ENCODE measurements at places on chromosomes 5 and 9.
A peak's percentile ranks its signal among the peaks of the same experiment; 100 is the strongest.

- DNase-seq = no peak
Observed at GRCh38 chr9:29183971-29184370, 1610.7 kb upstream of the C9orf72 start.

GRCh38 chr9:18173923-18174322, 300.0 kb upstream of the ADAMTSL1 start:
- no peak for DNase-seq

- DNase-seq = no peak
Observed at GRCh38 chr9:11275158-11275695, 662.4 kb upstream of the PTPRD start.

- no peak for DNase-seq
Observed at GRCh38 chr9:88926781-88927505, 64.3 kb upstream of the S1PR3 start.

DNA sequence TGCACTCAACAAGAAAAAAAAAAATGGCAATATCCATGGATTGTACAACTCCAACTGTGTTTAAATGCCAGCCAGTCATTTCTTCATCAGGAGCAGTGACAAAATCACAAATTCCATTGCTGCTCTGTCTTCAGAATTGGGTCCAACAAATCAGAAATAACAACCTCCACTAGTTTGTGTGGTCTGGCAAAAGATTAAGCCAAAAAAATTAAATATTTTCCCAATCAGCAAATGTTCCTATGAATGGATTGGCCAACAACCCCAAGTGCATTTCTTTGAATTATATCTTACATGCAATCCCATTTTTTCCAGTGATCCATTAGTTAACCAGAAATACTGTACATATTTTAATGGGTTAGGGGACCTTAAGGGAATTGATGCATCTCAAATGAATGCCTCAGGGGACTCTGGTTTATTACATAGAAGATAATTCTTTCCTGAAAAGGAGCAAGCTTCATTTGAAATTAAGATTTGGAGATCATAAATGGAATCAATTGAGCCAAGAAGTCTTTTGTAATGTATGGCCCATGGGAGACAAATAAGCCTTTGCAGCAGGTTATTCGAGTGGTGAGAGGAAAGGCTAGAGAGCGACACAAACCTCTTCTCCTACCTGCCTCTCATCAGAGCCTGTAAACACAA, 131.8 kb downstream of the TLE1 start:
- no peak for DNase-seq

DNA sequence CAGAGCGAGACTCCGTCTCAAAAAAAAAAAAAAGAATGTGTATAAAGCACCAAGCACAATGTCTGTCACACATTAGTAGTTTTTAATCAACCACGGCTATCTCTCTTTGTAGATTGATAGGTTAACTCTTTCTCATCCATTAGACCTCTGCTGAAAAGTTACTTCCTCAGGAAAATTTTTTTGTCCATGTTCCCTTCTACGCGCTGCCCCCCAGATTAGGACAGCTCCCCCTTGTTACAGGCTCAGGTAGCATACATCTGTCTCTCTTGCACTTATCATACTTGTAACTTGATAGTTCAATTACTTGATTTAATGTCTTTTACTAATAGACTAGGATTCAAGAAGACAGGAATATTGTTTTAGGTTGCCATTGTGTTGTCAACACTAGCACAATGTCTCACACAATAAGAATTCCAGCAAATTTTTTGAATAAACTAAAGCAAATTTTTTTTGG, 1.5 kb downstream of the SPDL1 start:
- no peak for DNase-seq

DNA sequence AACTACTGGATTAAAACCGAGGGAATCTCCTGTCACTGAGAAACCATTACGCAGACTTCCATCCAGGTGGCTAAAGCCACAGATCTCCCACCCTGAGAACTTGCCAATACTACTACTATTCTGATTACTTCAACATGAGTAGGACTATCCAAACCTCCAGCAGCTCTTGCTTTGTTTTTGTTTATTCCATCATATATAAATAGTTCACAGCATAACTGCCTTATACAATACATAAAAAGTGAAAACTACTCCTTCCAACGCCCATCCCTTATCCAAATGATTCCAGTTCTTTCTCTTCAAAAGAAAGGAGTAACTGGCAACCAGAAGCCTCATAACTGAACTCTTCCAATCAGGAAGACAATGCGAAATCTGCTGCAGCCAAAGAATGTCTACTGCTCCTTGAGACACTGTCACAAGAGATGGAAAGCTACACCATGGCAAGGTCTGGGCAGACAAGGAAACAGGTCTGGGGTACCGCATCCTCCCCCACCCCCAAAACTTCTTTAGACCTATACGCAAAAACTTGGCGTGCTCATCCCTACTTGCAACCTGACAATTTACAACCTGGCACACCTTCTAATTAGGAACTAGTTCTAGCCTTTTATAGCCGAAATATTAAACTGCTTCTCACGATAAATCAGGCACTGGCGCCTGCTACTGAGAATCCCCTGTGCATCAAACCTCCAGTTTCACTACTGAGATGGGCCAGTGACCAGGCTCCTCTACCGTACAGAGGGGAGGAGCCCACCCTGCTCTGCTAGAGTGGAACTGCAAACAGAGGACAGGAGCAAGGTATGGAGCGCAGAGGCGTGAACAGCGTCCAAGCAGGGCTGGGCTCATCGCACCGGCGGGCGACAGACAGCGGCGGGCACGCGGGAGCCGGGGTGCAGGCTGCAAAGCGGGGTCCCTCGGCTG, 986 bp downstream of the PLPP1 start:
- peak; percentile 73 for DNase-seq

- DNase-seq = no peak
Observed at GRCh38 chr9:69820955-69821788, 555 bp downstream of the CFAP95 start.

DNA sequence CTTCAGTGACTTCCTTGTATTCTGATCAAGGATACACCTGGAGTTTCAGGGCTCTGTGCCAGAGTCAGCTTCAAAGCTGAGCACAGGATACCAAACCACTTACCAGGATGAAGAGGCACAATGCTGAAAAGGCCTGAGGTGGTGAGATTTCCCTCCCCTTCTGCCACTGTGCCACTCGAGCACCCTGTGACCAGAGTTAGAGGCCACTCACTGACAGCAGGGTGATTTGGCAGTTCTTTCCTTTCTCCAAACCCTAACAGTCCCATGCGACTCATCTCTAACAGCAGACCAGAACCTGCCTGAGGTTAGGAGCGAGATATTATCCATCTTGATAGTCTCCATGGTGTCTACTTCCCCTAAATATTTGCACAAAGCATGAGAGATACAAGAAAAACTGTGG, 1.8 kb downstream of the PLGRKT start:
- DNase-seq = no peak

GRCh38 chr5:140109018-140109758, 4.7 kb upstream of the PURA start:
- DNase-seq = no peak

GRCh38 chr9:37959976-37960375, 56.0 kb upstream of the SLC25A51 start:
- no peak for DNase-seq

GRCh38 chr5:18888821-18889220, 1099.2 kb downstream of the CDH18 start:
- DNase-seq = no peak

GRCh38 chr9:105194234-105194633, 50.2 kb upstream of the SLC44A1 start:
- DNase-seq = no peak

- DNase-seq = no peak
Observed at GRCh38 chr5:72539726-72540125, 32.5 kb upstream of the ZNF366 start.

GRCh38 chr9:5947912-5948311, 57.2 kb downstream of the MLANA start:
- DNase-seq = no peak

DNA sequence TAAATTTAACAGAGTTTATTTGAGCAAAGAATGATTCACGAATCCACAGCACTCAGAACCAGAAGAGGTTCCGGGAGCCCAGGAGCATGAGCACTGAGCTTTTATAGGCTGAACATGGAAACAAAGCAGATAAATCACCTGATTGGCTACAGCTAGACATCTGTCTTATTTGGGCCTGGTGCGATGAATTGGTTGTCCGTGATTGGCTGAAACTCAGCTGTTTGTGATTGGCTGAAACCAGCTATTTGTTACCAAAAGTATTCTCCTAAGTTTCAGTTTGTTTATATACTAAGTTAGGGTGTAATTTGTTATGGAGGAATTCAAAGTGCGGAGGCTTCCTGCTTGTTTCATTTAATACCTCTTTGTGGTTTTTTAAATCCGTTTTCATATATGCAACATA, 15.8 kb upstream of the LCP2 start:
- DNase-seq = no peak

DNA sequence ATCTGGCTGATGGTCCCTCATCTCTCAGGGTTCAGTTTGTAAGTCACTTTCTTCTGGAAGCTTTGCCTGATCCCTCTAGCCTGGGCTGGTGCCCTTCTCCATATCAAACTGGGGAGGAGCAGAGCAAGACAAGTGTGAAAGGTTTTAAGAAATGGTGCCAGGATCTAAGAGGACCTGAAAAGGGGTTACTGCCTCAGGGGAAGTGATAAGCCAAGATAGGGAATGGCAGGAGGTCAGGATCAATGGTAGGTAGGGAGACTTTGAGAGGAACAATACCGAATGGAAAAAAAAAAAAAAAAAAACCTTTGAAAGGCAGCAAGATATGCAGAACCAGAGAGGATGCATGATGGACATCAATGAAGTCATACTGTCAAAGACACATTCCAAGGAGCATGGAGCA, 67.5 kb upstream of the TLR4 start:
- DNase-seq = no peak

GRCh38 chr5:38931731-38932130, 85.9 kb downstream of the OSMR start:
- no peak for DNase-seq

GRCh38 chr9:129095908-129096307, 14.7 kb downstream of the CRAT start:
- no peak for DNase-seq

GRCh38 chr5:68587171-68587570, 371.6 kb downstream of the PIK3R1 start:
- DNase-seq = no peak

DNA sequence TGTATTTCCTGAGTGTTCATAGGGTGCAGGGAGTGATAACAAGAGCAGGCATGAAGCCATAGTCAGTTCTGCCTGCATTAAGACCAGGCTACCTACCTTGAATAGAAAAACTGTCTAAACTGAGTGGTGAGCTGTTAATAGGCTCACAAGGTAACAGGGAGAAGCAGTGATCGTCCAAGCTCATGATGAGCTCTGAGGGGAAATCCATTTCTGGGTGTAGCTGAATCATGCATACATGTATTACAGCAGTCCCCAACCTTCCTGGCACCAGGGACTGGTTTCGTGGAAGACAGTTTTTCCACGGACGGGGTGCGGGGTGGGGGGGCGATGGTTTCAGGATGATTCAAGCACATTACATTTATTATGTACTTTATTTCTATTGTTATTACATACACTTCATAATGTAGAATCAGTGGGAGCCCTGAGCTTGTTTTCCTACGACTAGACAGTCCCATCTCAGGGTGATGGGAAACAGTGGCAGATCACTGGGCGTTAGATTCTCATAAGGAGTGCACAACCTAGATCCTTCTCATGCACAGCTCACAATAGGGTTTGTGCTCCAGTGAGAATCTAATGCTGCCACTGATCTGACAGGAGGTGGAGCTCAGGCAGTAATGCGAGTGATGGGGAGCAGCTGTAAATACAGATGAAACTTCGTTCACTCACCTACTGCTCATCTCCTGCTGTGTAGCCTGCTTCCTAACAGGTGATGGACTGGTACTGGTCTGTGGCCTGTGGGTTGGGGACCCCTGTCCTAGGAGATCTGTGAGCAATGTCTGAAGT, 100.0 kb upstream of the IL6ST start:
- DNase-seq = no peak

DNA sequence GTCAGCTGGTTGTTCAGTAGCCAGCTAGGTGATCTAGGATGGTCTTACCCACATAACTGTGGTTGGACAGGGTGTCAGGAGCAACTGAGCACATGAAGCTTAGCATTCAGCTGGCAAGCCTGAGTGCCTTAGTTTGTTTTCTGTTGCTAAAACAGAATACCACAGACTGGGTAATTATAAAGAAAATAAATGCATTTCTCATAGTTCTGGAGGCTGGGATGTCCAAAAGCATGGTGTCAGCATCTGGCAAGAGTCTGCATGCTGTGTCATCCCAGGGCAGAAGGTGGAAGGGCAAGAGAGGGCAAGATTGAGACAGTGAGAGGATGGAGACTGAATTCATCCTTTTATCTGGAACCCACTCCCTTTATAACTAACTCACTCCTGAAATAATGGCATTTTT, 921.5 kb downstream of the TLE4 start:
- no peak for DNase-seq

- DNase-seq = no peak
Observed at GRCh38 chr9:37433867-37434371, 11.4 kb downstream of the GRHPR start.

- DNase-seq = peak; percentile 72
Observed at GRCh38 chr5:150487199-150488061, 20.5 kb upstream of the NDST1 start.

GRCh38 chr5:122704247-122705036, 70.4 kb upstream of the SNX2 start:
- no peak for DNase-seq

DNA sequence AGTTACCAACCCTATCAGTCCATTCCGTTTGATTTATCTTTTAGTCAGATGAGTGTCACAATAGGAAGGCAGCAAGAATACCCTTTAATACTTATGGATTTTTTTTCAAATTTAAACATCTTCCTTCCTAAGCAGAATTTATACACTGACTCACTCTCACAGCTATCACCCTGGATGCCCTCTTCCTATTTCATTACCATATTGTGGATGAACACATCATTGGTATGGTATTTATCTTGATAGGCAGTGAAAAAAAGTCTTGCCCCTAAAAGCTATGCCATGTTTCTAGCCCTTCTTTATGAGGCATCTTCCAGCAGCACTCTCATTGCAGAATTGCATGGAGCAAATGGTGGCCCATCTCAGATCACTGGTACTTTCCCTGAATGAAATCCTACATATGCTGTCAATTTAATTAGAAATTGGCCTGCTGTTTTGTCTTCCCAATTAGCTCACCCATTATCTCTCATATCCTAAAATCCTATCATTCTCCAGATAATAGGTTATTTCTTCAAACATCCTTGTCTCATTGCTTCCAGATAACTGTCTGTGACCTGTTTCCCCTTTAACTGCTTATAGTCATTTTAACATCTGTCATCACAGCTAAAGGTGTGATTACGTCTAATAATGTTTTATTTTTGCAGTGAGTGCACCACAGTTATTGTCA, 433.5 kb upstream of the POU5F2 start:
- DNase-seq = no peak

DNA sequence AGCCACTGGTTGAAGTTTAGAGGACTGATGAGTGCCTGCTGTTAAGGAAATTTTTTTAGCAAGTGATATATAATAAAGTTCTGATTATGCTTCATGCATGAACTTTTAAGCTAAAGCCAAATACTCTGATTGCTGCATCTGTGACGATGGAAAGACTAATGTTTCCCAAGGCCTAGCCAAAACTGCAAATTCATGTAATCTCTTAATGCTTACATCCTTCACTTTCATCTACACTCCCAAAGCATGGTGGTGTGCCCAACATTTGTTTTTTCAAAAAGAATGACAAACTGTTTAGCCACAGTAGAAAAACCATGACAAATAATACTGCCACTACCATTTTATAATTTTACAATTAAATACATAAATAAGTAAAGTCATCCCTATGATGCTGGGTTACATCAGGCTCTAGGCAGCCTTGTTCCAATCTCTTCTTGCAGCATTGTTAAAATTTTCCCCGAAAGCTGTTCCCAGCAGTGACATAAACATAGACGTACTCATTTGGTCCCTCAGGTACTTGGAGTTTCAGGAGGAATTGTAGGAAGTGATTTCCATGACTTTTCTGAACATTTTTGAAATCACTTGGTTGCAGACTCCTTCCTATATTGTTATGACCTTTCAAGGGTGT, 625.3 kb upstream of the DMAC1 start:
- DNase-seq = no peak
